ENCODE measurements at places on chromosomes 7 and 10.

DNA sequence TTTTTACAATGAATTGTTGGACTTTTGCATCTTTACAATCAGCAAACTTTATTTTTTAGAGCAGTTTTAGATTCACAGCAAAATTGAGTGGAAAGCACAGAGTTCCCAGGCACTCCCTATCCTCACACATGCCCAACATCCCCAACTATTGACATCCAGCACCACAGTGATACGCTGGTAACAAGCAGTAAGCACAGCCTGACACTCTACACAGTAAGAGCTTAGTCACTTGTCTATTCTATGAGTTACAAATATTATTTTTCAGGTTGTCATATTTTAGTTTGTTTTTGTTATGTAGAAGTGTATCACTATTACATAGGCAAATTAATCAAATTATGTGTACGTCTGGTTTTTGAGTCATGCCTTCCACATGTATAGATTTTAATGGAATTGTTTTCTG lies 27.0 kb upstream of the GIMAP7 start:
- DNase-seq = no peak

GRCh38 chr10:124291001-124291701 lies 127.6 kb downstream of the OAT start:
- DNase-seq = no peak

DNA sequence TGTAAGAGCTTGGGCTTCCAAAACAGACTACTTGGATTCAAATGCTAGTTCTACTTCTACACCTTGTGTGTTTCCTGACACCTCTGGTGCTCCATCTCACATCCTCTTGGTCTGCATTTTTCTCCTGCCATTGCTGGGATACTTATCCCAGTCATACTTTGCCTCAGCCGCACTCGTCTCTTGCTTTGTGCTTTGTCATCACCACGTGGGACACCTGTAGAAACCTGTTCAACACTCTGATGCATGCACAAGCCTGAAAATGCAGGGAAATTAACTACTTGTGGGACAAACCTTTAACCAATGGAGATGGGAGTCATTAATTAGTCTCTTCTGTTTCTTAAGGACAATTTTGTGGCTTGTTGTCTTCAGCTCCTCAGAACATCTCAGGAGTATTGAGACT lies 94.2 kb upstream of the PHYHIPL start:
- no peak for DNase-seq

DNA sequence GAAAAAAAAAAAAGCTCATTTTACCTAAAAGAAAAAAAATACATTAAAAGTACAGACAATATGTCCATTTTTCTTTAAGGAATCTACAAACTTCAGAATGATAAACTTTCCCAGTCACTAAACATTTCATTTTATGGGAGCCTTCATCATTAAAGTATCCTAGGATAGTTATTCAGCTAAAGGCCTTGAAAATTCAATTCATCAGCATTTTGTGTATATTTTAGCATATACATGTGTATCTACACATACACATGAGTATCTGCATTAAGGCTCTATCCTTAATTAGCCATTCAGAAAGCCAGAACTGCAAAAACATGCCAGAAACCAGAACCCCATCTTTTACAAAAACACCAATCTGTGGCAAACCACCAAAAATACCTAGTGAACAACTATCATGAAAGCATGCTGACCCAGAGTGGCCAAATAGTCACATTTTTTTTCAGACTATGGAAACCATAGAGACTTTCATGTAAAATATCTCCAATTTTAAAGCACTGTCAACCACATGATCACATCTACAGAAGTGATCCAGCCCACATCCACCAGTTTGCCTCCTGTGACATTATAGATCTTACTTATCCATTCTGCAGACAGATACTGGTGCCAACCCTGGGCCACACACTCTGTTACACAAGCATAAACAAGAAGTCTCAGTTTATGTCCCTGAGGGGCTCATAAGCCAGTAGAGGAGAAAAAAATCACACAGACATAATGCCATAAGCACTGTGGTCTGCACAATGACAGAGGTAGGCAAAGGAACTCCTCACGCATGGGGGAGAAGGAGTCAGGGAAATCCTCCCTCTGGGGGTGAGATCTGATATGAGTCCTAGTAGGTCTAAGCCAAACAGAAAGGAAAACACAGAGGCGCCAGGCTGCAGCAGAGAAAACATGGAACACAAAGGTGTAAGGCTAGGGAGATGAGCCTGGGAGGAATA lies 79.2 kb downstream of the SRPK2 start:
- no peak for DNase-seq

DNA sequence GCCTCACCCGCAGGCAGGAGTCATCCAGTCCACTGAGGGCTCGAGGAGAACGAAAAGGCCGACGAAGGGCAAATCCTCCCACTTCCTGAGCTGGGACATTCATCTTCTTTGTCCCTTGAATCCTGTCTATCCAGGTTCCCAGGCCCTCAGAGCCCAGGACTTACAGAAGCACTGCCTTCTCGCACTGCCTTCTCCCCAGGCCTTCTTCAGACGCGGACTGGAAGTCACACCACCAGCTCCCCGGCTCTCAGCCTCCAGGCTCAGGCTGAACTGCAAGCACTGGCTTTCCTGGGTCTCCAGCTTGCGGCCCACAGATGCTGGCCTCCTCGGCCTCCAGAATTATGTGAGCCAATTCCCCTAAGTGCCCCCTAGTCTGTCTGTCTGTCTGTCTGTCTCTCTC lies 6.4 kb upstream of the MMP21 start:
- DNase-seq = no peak

- DNase-seq = no peak
Observed at GRCh38 chr7:49775065-49775948, 1.9 kb downstream of the VWC2 start.

- DNase-seq = peak; percentile 39
Observed at GRCh38 chr10:79293841-79294581, 53.3 kb upstream of the PPIF start.

DNA sequence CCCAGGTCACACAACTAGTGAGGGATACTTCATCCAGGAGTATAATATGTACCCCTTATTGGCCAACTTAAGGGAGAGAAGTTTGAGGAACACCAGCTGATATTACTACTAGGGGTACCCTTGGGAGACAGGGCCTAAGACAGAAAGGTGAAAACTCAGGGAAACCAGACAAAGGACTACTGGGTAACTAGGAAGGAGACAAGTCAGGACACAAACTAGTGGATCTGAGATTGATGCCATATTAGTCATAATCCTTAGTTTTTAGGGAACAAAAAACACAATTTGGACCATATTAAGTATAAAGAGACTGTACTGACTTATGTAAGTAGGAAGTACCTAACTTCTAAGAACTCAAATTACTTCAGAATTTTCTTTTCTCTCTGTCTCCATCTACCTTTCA lies 79.3 kb upstream of the CCDC6 start:
- DNase-seq = no peak

DNA sequence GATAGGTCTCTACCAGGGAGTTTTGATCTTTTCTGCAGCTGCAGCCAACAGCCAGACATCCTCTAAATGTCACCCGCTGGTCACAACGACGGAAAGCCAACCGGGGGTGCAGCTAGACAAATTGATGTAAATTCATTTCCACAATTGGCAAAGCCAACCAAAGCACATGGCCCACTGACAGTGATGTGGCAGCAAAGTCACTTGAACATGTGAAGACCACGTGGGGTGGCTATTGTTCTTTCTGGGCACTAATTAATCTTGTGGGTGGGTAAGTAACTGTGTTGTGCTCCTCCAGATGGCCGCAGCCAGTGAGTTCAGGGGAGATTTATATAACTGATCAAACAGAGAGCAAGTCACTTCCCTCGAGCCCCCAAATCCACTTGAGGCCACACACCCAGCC lies 354.1 kb downstream of the ANKRD30A start:
- no peak for DNase-seq

- DNase-seq = no peak
Observed at GRCh38 chr10:61316676-61317265, 136.4 kb downstream of the TMEM26 start.

GRCh38 chr10:124724279-124725027 lies 19.7 kb downstream of the FAM53B start:
- no peak for DNase-seq

- no peak for DNase-seq
Observed at GRCh38 chr10:14329746-14330173, 964 bp downstream of the FRMD4A start.

- DNase-seq = no peak
Observed at GRCh38 chr10:1544929-1545328, 192.4 kb downstream of the ADARB2 start.

- no peak for DNase-seq
Observed at GRCh38 chr10:120115959-120116358, 223.4 kb downstream of the SEC23IP start.

DNA sequence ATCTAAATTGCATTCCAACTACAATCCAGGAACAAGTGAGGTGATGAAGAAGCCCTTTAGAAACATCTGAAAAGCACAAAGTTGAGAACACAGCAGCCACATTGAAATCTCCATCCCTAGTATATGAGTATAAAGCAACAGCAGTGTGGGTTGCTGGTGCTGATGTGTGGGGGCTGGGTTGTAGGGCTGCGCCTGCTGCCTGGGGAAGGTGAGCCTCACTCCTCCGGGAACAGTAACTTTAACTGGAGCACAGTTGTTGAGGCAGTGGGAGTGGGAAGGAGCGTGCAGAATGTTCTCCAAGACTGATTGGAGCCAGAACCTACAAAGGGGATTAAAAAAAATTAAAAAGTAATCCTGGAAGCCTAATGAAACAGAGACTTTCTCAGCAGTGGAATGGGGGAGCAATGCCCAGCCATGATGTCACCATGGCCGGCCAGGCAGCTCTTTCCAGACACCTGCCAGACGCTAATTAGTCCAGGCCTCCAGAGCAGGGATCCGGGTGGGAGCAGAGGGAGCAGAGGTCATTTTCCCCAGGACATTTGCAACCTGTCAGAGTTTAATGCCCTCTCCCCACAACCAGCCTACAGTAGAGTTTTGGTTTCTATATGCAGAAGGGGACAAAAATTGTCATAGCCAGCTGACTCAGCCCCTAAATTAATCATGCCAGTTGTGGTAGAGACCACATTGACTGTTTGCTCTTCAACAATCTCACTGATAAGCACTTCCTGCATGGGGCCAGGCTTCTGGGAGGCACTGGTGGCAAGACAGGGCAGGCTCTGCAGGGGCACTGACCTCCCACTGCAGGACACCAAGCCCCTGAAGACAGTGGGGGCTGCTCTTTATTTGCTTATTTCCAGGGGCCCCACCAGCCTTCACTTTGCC lies 133.0 kb upstream of the ZNF32 start:
- DNase-seq = peak; percentile 14

GRCh38 chr7:46544396-46545008 lies 623.4 kb upstream of the IGFBP3 start:
- DNase-seq = peak; percentile 83

GRCh38 chr7:129980667-129981066 lies 27.9 kb upstream of the UBE2H start:
- no peak for DNase-seq

- DNase-seq = peak; percentile 99
Observed at GRCh38 chr7:46909601-46910051, 672.3 kb downstream of the TNS3 start.
